Astrocyte of the cerebellum (primary cell): ENCODE measurements at places on chromosomes 7 and 10.
A peak's percentile ranks its signal among the peaks of the same experiment; 100 is the strongest.

- DNase-seq = peak; percentile 24
Measured at GRCh38 chr7:44196450-44196872, 4.3 kb upstream of the YKT6 start.

DNA sequence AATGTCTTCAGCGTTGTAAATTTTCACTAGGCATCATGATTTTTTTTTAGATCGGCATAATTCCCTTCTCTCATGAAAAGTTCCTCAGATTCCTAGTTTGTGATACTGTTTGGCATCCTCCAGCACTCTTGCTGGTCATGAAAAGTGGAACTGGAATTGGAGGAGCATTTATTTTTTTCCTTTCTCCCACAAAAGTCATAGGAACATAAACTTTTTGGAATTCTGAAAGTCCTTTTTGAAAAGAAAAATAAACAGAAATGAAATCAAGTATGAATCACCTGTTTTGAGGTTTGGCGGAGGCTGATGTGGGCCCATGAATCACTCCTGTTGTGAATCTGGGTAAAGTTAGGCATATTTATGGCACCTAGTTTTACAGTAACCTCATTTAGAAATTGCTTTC, 17.7 kb downstream of the CACNB2 start:
- DNase-seq = peak; percentile 83

- no peak for DNase-seq
Measured at GRCh38 chr7:107327986-107328569, 141.8 kb upstream of the GPR22 start.

- peak; percentile 68 for DNase-seq
Measured at GRCh38 chr10:4807761-4808507, 18.1 kb upstream of the AKR1E2 start.

DNA sequence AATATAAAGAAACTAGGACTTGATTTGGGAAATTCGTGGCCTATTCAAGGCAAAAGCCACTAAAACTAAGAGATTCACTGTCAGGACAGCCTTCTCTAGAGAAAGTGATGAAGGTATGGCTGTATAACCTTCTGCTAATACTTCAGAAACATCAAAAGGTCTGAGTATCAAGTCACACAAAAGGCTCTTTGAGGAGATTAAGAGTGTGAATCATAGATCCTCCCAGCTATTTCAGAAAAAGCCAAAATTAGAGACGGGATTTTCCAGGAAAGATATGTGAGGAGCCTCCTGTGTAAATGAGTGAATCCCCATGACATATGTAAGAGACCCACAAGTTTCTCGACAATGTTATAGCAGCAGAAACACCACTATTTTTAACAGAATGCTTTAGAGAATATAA, 56.2 kb downstream of the UBE3C start:
- DNase-seq = no peak

DNA sequence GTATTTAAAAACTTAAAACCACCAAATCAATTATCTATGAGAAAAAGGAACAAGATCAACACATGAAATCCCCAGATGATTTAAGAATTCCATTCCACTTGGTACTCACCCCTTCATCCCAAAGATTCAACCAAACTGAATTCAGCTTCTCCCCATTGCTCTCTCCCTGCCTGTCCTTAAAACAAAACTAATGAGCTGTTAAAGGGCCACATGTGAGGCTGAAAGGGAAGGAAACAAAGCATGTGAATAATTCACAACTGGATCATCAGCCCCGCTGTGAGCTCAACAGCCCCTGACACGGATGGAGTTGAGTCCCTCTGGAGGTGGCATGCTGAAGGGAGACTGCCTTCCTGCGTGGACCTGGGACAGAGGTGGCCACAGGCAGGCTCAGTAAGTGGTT, 32.9 kb downstream of the VOPP1 start:
- DNase-seq = no peak

DNA sequence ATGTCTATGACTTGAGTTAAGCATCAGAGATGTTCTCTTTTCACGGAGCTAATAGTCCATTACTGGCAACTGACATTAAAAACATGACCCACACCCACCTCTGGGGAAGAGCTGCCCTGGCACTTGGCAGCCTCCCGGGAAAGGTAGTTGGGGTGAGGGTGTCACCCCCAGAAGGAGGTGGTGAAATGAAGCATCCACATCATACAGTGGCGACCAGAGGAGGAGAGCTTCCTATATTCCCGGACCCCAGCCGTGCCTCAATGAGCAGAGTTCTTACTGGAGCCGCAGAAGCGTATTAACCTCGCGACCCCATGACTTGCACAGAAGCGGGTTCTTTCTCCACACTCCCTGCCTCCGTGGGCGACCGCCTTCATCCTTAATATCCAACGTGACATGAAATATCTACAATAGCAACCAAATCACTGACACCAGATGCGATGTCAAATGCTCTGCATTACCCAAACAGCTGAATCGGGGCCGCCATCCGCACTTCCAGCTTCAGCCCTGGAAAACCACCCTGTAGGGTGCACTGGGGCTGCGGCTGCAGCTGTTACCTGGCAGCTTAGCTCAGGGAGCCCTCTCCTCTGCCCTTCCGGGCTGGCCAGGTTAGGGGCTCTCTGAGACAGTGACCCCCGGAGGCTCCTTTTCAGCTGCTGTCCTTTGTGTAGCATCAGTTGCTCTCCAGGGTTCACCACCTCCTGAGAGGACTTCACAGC, 103.1 kb upstream of the PARD3 start:
- no peak for DNase-seq

DNA sequence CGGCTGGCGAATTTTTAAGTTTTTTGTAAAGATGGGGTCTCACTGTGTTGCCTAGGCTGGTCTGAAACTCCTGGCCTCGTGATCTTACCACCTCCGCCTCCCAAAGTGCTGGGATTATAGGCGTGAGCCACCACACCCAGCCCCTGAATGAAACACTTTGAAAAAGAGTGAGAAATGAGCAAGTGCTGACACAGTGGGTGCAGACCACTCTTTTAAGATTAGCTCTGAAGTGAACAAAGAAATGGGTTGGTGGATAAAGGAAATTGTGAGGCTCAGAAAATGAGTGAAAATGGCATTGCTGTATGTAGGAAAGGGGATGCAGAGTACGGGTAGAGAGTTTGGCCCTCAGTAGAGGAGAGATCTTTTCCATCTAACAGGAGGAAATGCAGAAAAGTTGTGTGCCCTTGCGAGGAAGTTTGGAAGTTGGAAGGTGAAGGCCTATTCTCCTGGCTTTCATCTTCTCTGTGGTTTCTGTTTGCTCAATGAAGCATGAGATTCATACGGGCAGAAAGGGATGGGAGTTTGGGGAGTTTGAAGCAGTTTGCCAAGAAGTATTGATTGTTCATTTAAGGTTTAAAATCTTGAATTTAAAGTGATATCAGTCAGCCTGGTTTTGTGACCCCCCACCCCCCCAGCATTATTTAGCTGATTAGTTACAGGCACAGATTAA, 11.0 kb downstream of the MAPK8 start:
- DNase-seq = no peak

GRCh38 chr7:105009667-105010503, 4.1 kb upstream of the KMT2E start:
- no peak for DNase-seq

GRCh38 chr10:132163278-132163765, 23.4 kb upstream of the DPYSL4 start:
- no peak for DNase-seq
